ENCODE measurements at places on chromosomes 5 and 9.

DNA sequence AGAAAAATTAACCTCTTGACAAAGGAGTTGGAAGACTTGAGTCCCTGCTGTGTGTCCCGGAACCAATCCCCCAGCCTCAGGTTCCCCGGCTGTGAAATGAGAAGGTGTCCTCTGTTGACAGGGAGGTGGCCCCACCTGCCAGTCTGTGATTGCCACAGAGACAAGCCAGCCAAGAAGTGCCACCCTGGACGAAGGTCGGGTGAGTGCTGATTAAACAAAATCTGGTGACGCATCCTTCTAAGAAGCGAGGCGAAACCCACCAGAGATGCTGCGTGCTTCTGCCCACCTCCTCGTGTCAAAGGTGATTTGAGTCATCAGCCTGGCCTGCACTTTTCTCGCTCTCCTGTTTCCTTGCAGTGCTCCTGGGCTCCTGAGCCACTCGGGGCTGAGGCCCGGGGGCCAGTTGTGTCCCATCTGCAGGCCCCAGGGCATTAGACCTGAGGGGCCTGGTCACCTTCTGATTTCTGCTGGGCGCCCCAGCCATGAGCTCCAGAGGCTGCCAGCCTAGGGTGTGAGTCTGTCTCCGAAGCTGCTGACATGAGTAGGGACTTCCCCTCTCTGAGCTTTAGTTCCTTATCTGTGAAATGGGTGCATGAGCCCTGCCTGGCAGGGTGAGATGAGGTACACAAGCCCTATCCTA lies 28.7 kb downstream of the NEK6 start:
- no peak for DNase-seq

- DNase-seq: no peak
Measured at GRCh38 chr5:99651298-99651697, 722.5 kb upstream of the CHD1 start.

- no peak for DNase-seq
Measured at GRCh38 chr5:71677977-71678376, 41.1 kb upstream of the CARTPT start.

DNA sequence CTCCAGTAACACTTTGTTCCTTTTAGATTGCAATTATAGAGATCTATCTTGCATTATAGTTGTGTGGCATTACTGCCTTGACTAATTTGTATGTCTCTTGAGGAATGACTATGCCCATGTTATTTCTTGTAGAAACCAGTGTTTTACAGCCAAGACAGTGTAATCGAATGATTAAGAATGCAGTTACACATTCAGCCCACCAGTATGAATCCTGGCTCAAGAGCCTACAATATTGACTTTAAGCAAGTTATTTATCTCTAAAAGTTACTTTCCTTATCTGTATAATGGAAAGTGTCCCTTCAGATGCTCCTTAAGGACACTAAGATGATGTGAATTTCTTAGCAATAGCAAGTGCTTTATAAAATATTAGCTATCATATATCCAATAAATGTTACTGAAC lies 9.7 kb upstream of the SNX24 start:
- no peak for DNase-seq

DNA sequence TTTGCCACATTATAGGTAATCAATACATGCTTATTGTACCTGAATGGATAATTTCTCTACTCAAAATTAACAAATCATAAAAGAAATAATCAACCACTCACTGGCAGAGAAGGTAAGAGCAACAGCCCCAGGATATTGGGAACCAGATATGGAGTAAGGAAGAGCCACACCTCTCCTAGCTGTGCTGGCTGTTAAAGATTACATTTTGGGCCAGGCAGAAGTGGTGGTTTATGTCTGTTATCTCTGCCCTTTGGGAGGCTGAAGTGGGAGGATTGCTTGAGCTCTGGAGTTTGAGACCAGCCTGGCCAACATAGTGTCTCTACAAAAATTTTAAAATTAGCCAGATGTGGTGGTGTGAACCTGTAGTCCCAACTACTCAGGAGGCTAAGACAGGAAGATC lies 56.4 kb downstream of the BHMT start:
- DNase-seq: no peak

DNA sequence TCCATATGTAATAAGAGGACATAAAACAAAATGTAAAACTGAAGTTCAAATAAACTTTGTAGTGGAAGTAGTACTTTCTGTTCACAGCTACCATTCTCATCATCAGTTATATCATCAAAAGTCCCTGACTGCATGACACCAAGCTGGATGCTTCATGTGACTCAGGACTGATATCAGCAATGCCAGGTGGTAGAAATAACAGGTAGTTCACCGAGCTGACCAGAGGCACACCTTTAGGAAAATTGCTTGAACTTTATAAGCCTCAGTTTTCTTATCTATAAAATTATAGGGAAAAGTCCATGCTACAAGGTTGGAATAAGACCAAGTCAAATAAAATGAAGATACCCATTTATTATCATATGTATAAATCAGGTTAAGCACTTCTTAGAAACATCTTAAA lies 124.9 kb upstream of the PTGER4 start:
- DNase-seq: no peak

GRCh38 chr9:88060746-88061145 lies 77.5 kb downstream of the SPATA31C2 start:
- no peak for DNase-seq

DNA sequence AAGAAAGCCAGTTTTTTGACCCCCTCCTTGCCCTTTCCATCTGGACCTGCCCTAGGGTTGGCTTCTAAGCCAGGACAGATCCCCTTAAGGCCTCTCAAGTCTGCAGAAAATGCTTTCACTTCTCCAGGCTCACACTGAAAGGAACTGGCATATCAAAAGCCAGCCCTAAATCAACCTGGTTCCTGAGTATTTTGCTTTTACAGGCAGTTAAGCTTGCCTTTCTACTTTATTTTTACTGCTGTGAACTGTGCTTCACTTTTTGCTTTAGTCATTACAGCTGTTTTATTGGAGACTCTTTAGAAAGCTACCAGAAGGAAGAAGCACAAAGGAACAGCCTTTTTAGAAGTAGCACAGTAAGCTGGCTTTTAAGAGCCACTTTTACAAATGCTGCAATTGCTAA lies 5.0 kb downstream of the TARS1 start:
- no peak for DNase-seq

- no peak for DNase-seq
Measured at GRCh38 chr9:123027517-123027916, 6.0 kb upstream of the GPR21 start.

DNA sequence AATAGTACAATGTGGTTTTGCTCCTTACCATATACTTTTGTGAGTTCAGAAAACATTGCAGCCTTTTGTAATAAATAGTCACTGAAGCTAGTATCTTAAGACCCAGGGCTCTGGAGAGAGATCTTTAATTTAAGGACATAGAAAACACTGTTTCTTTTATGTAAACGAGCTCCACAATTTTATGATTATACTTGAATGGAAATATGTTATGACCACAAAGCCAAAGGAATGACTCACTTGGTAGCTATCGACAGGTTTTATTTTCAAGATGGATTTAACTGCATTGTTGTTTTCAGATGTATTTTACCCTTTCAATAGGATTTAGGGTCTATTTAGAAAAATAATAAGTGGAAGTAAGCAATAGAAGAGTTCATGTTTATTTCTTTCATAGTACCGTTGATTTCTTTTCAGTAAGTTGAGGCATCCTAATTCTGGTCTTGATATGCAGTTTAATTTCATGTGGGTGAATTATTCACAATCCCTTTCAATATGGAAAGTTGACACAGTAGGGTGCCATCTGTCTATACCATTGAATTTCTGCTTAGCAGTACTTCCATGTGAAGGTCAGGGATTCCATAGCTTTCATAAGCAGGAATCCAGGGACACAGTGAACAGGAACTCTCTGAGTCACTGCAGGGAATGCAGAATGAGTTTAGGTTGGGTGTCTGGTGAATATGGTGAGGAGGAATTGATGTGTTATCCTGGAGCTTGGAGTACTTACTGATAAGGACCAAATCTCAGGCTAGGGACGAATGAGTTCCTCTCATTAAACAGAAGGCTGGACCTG lies 157.6 kb downstream of the CD180 start:
- DNase-seq: no peak

- no peak for DNase-seq
Measured at GRCh38 chr5:173689737-173690360, 73.4 kb upstream of the BOD1 start.

DNA sequence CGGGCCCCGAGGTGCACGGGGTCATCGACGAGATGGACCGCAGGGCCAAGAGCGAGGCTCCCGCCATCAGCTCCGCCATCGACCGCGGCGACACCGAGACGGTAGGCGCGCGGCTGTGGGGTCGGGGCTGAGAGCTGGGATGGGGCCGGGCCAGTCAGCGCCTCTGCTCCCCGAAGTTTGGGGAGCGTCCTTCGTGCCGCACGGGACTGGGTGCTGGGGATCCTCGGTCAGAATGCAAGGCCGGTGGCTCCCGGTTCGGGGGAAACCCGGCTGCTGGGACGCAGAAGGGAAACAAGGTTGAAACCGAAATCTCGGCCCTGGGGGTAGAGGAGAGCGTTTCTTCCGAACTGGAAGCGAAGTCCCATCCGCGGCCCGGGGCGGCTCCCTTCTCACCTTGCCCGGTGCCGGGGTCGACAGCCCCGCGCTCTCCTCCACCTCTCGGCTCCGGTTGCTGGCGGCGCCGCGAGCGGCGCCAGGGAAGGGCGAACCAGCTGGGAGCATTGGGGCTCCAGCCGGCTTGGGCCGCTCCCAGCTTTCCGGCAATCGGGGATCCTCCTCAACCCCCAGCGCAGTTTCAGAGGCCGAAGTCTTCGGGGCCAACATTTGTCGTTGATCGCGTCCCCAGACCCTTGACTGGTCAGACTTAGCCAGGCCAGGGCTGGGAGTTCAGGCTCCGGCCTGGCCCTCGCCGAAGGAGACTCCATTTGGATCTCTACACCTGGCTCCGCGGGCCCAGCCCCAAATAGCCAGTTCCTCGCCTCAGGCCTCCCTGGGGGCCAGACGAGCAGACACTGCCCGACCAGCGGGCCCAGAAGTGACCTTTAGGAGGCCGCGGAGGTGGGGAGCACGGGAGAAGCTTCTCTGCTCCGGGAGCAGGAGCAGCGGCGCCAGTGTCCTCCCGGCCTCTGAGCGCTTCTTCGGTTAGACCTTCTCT lies 1.1 kb downstream of the LHX2 start:
- DNase-seq: no peak

DNA sequence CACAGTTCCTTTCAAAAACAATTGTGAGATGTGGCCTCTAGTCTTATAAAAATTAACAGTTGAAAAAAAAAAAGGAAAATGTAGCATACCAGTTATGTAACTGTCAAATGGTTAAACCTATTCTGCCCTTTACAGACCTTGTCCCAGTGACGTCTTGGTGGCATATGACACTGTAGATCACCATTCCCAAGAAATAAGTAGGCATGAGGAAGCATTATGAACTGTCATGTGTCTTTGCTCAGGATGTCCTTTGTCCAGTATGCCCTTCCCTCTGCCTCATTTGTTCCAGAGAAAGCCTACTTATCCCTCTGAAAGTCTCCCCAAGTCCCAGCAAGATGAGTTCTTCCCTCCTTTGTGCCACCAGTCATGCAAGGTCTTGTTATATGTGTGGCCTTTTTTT lies 63.2 kb downstream of the PAM start:
- no peak for DNase-seq

DNA sequence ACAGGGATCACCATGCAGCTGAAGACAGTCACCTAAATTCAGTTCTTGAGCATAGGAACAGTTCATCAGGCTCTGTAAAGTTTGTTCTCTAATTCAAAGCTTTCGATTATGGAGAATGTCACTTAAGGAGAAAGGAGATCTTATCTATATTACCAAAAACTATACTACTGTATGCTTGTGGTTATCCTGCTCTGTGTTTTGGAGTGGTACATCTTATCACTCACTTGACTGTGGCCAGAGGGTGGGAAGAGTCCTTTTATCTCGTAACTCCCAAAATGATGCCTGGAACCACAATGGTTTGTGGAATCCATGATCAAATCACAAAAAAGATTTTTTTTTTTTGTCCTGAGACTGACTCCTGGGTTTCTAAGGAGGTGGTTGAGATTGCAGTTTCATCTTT lies 230.7 kb downstream of the COMMD10 start:
- no peak for DNase-seq

GRCh38 chr5:169013846-169014245 lies 287.1 kb downstream of the SLIT3 start:
- no peak for DNase-seq

DNA sequence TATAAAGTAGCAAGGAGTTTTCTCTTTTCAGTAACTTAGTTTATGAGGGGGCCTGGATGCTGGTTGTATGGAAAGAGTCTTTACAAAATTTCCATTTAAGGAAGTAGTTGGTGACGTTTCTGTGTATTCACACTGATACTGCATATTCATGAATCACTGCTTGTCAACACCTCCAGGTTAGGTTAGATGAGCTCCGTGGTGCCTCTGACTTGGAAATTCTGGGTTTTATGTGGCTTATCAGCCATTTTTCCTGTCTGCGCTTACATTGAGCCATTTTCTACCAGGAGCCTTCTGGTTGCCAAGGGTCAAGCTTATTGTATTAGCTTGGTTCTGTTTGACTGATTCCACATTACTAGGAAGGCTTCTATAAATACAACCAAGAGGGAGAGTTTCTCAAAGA lies 128.3 kb downstream of the SLC28A3 start:
- no peak for DNase-seq

DNA sequence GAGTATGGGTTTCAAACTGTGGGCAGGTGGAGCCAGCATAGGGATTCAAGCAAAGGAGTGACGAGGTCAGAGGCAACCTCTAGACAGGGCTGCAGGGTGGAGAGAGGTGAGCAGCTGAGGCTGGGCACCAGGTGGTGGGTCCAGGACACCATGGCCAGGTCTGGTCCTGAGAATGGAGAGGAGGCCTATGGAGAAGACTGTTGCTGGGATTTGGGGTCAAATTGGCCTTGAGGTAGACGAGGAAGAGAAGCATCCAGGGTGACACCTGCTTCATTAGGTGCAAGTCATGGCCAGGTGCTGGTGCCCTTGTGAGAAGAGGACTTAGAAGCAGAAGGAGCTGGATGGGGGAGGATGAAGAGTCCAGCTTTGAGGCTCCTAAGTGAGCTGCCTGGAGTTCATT lies 99.6 kb downstream of the NSG2 start:
- DNase-seq: no peak

DNA sequence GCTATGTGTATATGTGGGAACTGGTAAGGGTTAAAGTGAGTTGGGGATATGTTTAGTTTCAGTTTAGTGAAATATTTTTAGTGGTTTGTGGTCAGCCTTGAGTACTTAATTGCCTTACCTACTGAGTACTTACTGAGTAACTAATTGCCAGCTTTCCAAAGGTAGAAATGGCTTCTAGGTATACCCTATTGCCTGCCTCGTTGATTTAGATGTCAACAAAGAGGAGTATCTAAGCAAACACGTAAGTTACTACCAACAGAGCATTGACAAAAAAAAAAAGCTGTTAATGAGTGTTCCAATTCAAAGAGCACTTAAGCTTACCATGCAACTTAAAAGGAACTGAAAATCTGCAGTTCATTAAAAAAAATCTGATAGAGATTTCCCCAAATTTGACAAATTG lies 8.8 kb downstream of the ATP10B start:
- no peak for DNase-seq

GRCh38 chr5:122163121-122164069 lies 34.0 kb downstream of the ZNF474 start:
- DNase-seq: no peak

- no peak for DNase-seq
Measured at GRCh38 chr9:135220601-135221575, 133.4 kb downstream of the OLFM1 start.
